CD4-positive, alpha-beta memory T cell (primary cell): ENCODE measurements at places on chromosomes 1 and 21.
A peak's percentile ranks its signal among the peaks of the same experiment; 100 is the strongest.

DNA sequence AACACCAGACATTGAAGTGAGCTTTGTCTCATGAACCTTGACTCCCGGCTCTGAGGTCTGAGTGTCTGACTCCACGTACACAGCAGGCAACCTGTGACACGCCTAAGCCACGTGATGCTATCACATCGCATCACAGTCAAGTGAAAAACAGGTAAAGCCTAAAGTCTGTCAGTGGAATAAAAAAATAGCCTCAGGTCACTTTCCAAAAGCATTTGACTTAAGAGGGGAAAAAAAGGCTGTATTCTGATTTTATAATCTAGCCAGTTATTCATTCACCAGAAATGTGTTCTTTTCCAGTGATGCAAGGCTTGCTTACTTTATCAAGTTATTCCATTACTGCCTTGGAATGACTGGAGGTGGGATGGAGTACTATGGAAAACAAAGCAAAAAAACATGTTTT lies 163.2 kb upstream of the HMCN1 start:
- peak; percentile 18 for DNase-seq

DNA sequence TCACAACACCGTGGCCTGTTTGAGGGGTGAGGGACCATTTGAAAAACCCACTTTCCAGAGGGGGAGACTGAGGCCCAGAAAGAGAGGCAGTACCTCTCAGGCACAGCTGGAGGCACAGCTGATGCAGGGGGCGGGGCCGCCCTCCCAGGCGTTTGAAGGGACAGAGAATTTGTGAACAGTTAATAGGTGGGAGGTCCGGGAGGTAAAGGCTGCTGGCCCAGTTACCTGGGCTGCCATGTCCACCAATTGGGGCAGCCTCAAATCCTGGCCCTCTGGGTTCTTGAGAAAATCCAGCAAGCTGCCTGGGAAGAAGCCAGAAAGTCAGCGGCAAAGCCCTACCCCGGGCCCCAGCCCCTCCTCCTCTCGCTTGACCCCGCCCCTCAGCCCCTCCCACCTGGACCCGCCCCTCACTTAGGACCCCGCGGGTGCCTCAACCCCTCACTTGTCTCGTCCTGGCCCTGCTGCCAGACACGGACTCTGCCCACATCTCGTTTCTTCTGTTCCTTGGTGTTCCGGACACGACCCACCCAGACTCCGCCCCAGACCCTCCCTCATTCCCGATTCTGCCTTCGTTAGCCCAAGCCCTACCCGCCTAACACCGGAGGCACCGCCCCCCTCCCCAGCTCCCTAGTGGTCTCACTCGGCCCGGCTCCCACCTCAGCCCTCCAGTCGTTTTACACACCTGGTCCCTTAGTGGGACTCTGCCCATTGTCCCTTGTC lies 10.8 kb upstream of the AHDC1 start:
- DNase-seq = no peak

DNA sequence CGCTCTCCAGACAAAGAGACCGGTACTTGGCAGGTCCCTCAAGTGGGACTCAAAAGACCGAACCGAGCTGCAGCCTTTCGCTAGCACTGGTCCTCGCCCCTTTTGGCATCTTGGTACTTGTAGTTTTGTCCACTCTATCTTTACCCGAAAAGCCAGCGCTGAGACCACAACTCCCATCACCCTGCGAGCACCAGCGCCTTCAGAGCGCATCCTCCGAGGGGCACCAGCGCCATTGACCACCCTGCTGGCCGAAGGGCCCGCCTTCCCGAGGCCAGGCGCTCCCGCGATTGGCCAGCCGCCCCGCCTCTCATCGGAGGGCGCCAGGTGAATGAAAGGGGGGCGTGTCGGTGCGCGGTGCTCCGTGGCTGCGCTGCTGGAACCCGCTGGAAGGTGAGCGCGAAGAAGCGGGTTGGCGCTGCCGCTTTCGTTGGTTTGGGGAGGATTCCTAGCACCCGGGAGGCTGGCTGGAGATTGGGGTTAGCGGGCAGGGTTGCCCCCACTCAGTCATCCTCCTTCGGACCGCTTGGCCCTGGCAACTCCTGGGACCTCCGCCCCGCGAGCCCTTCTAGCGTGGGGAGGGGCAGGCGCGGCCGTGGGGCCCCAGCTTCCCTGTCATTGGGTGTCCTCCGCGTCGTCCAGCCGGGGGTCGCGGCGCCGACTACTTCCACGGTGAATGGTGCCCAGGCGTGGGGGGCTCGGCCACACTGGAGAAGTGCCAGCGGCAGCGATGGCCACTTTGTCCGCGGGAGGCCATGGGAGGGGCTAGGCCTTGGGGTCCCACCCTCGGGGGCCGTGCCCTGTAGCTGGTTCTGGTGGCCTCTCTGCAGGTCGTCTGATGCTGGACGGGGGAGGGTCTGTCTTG lies at the start of gene ZBTB8B:
Gene ZBTB8B, plus strand, starts transcription at position 357 of the 862 bp plus-strand sequence. CDS start 5,553 bp downstream, outside the sequence.
- no peak for DNase-seq

GRCh38 chr1:106698660-106699059 lies 357.8 kb upstream of the PRMT6 start:
- DNase-seq = no peak

- DNase-seq = peak; percentile 22
These were observed 28.2 kb upstream of the SLC30A1 start for GRCh38 chr1:211606914-211607753.
